Neuronal stem cell (in vitro differentiated cells): ENCODE measurements at places on chromosomes 7 and 10.

DNA sequence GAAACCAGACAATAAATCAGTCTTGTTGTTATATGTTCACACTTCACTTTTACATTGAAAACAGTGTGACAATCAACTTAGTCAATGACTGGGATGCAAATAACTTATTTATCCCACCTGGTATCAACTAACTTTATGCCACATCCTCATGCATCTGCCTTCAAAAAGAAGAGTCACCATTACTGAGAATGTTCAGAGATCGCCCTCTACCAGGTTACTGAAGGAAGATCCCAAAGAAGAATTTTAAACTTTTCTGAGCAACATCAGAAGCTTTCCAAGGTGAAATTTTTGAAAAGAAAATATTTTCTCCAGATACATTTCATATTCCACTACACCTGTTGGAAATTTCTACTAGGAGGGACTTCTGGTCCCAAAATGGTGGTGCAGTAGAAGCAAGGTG, 359.5 kb downstream of the PTPRN2 start:
- DNase-seq, result no peak

DNA sequence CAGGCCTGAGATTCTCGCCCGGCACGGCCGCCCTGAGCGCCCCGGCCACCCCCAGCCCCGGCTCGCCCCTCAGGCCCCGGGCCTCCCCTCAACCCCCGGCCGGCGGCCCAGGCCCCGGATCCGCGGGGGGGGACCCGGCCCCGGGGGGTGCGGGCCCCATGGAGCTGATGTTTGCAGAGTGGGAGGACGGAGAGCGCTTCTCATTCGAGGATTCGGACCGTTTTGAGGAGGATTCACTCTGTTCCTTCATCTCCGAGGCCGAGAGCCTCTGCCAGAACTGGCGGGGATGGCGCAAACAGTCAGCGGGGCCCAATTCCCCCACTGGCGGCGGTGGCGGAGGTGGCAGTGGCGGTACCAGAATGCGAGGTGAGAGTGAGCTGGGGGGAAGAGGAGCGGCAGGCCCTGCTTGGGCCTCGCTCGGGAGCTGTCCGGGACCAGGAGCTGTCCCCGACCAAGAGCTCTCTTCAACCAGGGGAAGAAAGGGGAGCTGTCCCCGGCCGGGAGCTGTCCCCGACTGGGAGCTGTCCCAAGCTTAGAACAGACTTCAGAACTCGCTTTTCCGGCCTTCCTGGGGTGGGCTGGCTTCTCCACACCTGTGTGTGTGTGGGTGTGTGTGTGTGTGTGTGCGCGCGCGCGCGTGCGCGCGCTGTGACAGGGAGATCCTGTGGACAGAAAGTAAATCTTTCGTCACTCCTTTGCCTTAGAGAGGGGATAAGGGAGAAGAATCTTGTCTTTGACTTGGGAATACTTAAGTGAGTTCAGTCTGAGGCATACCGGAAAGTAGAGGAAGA, 510 bp downstream of the ZSWIM8 start:
- no peak for DNase-seq

- DNase-seq, result no peak
Measured at GRCh38 chr10:10854725-10855124, 162.9 kb upstream of the CELF2 start.

GRCh38 chr10:43402176-43402575, 6.8 kb downstream of the HNRNPF start:
- no peak for DNase-seq

- no peak for DNase-seq
Measured at GRCh38 chr7:112997831-112998230, 88.8 kb downstream of the GPR85 start.

DNA sequence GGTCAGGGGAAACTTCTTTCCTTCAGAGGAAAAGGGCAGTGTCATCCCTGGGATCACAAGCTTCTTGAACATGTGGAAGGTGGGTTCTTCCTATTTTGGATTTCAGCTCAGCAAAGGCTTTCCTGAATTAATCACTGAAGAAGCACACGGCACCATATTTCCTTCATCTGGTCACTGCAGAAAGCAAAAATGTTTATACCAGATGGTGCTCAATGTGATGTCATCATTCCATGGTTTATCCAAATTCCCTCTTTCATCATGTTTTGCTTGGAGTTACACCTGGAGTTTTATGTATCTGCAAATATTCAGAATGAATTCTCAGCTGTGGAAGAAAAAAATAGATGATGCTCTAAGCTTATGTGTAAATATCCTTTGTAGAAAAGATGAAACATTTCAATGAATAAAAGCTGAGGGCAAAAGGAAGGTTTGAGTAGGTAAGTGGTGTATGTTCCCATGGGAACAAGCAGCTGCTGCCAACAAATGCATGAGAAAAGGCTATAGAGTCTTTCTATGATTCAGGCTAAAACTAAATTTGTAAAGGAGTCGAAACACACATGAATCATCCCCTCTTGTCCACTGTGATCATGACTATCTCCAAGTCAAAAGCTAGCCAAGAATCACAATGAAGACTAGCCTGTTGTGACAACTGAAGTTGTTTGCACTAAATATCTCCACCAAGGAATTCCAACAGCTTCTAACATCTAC, 26.9 kb upstream of the BPGM start:
- no peak for DNase-seq

- no peak for DNase-seq
Measured at GRCh38 chr7:25885057-25885576, 266.9 kb upstream of the NFE2L3 start.

- no peak for DNase-seq
Measured at GRCh38 chr7:105289704-105290103, 99.0 kb downstream of the SRPK2 start.

DNA sequence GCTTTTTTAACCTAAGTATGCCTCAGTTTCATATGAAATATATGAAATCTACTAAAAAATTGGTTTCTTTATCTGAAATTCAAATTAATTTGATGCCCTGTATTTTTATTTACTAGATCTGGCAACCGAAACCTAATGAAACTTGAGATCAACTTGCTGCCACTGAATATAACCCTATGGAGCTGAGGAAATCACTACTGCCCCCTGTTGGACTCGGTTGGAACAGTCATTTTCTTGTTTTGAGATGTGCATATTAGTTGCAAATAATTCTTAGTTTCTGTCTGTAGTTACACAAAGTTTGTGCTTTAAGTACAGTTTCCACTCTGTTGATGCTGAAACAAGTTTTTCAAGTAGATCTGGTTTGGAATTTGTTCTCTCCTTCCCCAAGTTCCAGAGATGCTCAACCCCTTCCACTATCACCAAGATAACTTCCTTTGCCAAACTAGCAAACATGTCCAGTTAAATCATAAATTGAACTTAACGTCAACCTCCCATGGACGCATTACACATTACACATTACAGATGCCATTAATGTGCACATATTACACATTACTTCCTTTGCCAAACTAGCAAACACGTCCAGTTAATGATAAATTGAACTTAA, 22.2 kb upstream of the EXOC4 start:
- peak; percentile 67 for DNase-seq

DNA sequence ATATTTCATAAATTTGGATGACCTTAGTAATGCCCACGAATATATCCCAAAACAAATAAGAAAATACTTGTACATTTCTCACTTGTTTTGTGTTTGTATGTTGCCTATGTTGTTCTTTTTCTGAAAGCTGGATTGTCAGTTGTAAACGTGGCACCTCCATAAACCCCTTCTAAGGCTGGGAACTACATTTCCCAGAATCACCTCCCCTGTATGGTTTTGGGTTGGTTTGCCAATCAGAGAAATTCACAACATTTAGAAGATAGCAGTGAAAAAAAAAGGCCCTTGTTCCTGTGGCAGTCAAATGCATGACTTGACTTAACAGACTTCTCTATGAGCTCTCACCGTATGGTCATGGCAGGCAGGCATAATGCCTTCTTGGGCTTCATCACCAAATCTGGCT, 676.3 kb upstream of the STEAP1 start:
- no peak for DNase-seq

DNA sequence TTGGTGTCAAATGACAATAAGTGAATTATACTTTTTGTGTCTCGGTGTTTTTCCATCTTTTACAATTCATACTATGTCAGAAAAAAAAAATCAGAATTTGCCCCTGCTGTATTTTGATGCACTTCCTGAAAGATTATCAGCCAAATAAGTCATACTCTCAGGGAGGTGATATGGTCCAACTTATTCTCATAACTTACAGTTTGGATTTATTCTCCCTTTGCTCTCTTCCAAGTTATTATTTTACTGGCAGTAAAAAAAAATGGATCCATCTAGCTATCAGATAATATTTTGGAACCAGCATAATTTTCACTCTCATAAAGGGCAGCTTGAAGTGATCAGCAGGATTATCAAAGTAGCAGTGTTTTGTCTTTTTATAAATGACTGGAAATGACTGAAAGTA, 337.1 kb downstream of the BMPER start:
- no peak for DNase-seq

GRCh38 chr7:154928136-154929005, 74.6 kb downstream of the PAXIP1 start:
- DNase-seq, result peak; percentile 45

DNA sequence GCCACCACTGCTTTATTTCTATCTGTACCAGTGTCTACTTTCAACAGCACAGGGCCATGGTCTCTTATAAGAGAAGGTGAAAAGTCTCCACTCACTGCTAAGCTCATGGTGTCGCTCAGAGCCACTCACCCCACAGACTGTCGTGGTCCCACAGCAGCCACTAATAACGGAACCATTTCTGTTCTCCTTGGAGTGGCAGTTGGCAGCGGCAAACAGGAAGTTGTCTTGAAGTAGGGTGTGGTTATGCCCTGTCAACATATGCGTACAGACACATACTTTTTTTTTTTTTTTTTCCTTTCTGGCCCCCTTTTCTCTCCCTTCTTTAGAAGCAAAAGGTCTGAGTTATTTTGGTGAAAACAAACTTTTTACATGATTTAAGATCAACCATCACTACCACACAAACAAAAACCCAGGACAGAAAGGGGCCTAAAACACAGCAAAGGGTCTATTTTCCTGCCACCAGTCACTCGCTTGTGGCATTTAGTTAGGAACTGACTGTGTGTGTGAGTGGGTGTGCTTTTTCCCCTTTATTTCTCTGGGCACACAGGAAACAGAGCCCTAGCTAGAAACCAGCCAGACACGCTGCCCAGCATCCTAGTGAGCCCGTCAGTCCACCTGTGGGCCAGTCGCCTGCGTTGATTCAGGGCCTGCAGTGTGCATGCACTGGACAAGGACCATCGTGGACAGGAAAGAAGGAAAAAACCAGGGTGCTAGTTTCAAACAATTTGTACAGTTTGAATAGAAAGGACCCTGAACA, 96.7 kb upstream of the EFCAB10 start:
- DNase-seq, result no peak

GRCh38 chr7:111082351-111082750, 8.6 kb upstream of the LRRN3 start:
- DNase-seq, result no peak

DNA sequence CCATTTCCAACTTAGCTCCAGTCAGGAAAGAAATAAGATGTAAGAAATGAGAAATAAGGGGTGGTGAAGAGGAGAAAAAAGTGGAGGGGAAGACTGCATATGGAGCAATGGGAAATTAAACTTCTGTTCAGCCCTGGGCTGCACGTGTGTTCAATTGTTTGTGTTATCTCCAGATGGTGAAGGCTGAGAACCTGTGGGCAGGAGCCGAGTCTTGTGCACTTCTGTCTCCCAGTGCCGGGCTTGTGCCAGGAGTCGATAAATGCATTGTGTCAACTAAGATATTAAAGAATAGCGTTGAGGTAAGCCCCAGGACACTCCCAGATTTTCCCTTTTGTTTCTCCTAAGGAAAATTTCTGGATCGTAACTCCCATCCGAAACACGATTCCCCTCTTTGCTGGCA, 98.2 kb downstream of the PRLHR start:
- DNase-seq, result no peak

GRCh38 chr7:28688174-28688573, 270.0 kb downstream of the TRIL start:
- no peak for DNase-seq

GRCh38 chr10:36118314-36118713, 476.2 kb upstream of the FZD8 start:
- no peak for DNase-seq

- no peak for DNase-seq
Measured at GRCh38 chr7:129434675-129435318, 565 bp downstream of the STRIP2 start.

GRCh38 chr10:127307338-127307737, 110.9 kb upstream of the INSYN2A start:
- no peak for DNase-seq

- DNase-seq, result no peak
Measured at GRCh38 chr10:74297389-74298080, 146.5 kb downstream of the ADK start.

- DNase-seq, result no peak
Measured at GRCh38 chr7:881441-882234, 5.3 kb downstream of the GET4 start.

- no peak for DNase-seq
Measured at GRCh38 chr7:11931307-11931706, 99.3 kb upstream of the THSD7A start.

- no peak for DNase-seq
Measured at GRCh38 chr10:103640436-103641181, 147.1 kb downstream of the NEURL1 start.

GRCh38 chr7:102421706-102422240, 11.6 kb upstream of the ORAI2 start:
- no peak for DNase-seq

GRCh38 chr7:37050801-37051200, 326.5 kb upstream of the AOAH start:
- DNase-seq, result no peak

DNA sequence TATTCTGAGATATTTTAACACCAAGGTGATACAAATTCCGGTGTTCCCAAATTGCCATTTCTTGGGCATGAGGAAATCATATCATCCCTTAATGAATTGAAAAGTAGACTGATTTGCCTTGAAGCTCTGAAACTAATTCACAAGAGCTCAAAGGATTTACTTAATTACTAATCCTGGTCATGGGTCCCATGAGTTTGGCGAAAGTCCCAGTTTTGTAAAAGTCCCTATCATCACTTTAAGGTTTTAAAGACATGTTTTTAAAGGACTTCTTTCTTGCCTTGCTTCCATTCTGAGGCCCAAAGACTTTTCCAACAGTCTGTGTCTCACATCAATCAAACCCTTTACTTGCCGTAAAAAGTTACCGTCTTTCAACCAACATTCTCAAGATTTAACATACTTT, 377.9 kb downstream of the DNAJB9 start:
- DNase-seq, result no peak

GRCh38 chr10:106136175-106136574, 1028.3 kb downstream of the SORCS1 start:
- no peak for DNase-seq

DNA sequence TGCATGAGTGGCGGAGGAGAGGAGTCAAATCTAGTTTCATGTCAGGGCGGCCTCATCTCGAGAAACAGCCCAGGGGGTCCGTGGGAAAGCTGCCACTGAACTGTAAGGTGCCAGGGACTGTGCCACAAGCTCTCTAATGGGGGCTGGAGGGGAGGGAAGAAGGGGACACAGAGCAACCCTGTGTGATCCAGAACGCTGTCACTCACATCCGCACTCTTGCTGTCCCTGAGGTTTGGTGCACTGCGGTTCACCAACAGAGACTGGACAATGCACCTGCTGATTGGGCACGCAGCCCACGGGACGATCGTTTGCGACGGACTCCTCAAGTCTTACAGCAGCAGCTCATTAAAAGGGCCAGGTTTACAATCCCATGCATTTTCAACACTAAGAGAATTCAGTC, 47.7 kb downstream of the AMZ1 start:
- no peak for DNase-seq

- DNase-seq, result peak; percentile 72
Measured at GRCh38 chr7:128831178-128831993, 1.2 kb downstream of the FLNC start.
